Activated CD8-positive, alpha-beta T cell treated with anti-CD3 and anti-CD28 coated beads for 36 hours (primary cell): ENCODE measurements at places on chromosomes 12 and 14. TPM values are rescaled to one million over a fixed set of nuclear protein-coding genes. Genes with fewer than 3 reads are reported as not detected.
A peak's percentile ranks its signal among the peaks of the same experiment; 100 is the strongest.

GRCh38 chr14:61632807-61633206 is 62.5 kb upstream of the HIF1A start:
- DNase-seq = no peak

CACNB3 gene
- total RNA-seq = 7.7 TPM

GRCh38 chr14:77045238-77046162 is 17.0 kb upstream of the IRF2BPL start:
- no peak for DNase-seq

DNA sequence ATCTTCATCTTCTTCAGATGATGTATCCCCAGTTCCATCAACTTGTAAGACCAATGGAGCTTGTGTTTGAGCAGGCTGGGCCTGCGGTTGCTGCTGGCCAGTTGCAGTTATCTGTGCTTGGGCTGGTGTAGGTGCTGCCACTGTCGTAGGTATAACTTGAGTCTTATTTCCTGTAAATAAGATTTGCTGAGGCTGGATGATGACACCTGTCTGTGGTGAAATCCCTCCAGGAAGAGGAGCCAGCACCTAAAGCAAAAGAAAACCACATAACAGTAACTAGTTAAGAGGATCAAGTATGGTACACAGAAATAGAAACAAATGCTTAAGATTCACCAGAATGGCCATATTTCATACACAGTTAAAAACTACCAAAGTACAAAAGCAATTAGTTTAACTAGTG is 28.2 kb downstream of the GTF2A1 start:
- DNase-seq = peak; percentile 9

CCDC197 gene
- total RNA-seq = not detected

DNA sequence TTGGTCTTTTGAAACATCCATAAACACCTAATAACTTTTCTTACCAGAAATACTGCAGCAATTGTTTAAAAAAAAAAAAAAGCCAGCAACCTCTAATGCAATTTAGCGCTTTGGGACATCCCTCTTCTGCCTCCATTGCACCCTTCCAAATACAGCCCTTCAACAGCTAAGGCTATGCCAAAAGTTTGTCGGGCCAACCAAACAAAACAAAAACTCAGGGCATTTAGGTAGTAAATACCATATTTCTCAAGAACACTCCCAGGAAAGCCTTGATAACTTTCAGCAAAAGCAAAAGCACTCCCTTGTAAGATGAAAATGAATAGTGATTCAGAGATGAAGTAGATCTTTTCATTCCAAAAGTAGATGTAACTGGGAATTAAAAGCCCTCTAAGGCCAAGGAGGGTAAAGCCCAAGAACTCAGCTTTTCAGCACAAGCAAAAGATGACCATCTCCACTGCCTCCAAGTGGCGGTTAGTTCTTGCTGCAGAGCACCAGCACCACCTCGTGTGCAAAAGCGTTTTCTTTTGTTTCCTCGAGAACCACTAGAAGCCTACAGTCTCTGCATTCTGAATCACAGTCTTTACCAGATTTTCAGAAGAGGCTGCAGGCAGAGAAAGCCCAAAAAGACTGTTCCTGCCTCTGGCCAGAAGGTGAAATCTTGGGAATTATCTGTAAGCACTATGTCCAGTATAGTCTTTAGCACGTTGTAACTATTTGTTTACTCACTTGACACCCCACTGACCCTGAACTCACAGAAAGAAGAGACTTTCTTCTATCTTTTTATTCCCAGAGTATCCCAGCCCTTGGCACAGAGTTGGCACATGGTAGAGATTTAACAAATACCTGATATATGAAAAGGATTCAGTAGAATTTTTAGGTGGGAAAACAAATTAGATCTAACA is 53.1 kb downstream of the SIX6 start:
- peak; percentile 54 for DNase-seq

AGAP2 gene
- total RNA-seq = 22.4 TPM

DNA sequence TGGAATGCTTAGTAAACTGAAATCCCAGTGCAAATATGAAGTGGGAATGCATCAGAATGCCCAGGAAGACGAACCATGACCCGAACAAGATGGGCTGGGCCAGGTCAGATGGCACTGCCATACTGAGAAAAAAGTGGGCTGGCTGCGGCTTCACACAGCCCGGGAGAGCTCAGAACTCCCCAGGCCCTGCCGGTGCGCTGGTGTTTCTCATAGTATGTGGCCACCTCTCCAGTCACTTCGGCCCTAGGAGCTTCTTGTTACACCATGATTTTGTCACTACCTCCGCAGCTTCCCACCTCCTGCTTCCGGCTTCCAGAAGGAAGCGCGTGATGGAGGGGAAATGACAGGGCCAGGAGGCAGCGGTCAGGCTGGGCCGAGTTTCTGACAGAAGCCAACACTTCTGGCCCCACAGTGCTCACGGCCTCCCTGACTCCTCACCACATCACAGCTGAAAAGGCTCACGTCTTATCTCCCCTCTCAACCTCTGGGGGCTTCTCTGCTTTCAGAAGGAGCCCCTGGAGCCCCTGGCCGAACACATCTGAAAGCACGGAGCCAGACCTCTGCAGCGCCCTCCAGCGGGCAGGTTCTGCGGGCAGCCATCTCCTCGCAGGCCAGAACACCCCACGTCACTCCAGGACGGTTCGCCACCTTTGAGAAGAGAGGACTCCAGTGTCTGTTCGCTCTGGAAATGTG is 30.7 kb downstream of the DAD1 start:
- DNase-seq = peak; percentile 91

TCL1B gene
- not detected for total RNA-seq

DNA sequence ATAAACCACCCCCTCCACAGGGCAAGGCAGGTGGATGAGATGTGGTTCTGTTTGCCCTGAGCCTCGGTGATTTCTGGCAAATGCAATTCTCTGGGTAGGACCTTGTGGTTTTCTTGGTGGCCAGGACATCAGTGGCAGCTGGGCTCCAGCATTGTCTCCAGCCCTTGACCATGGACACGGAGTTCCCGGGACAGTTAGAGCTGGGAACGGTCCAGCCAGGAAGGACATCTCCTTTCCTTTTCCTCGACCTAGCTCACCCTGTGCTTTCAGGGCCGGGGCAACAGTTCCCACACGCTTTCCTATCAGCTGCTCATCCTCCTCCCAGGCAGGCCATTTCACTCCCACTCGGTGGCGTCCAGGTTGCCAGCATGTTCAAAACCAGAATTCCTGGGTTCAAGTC is 9.2 kb downstream of the SERPINA4 start:
- no peak for DNase-seq

DNA sequence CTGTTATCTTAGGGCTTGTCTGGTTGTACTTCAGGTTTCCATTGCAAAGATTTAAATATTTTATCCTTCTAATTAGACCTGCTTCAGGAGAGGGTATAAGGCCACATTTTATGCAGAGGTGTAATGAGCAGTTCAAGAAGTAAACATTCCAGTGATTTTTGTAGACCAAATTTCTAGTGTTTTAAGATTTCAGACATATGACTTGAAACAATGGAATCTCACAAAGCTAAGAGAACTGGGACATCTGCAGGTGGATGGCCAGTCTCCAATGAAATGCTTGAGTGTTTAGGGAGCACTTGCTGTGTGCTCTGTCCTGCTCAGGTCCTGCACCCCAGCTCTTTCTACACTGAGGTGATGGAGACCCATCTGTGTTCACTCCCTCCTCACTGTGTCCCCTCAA is 7.9 kb downstream of the C14orf132 start:
- no peak for DNase-seq

DNA sequence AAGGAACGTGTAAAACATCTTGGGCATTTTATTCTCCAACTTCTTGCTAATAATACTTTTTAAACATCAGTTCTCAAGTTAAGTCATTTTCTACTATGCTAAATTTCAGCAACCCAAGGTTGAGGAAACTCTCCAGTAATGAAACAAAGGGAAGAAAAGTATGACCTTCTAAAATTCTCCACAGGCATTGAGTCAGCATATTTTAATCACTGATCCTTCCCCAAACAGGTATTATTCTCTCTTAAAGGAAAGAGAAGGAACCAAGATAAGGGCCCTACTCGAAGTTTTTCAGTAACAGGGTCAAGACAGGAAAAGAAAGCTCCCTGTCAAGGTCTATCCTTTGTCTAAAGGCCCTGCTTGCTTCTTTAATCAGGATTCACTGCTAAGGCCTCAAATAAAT is 3.0 kb downstream of the KICS2 start:
- DNase-seq = no peak

TMEM30B gene
- total RNA-seq = 1.7 TPM

GRCh38 chr12:107511292-107511691 is 174.3 kb upstream of the PWP1 start:
- DNase-seq = no peak
